ENCODE measurements at places on chromosomes 7 and 10.

- DNase-seq, result no peak
These were observed 1.3 kb upstream of the SORCS3 start for GRCh38 chr10:104639590-104640338.

- no peak for DNase-seq
These were observed 655.1 kb downstream of the INHBA start for GRCh38 chr7:41047789-41048191.

DNA sequence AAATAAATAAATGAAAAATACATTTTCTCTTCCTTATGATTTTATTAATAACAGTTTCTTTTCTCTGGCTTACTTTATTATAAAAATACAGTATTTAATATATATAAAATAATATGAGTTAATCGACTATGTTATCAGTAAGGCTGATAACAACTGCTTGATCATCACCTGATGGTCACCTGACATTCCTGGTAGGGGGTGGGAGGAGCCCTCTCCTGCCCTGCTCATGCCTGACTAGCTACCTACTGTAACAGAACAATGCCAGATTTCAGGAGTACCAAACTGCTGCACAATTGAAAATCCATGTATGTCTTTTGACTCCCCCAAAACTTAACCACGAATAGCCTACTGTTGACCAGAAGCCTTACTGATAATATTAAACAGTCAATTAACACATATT lies 1.3 kb upstream of the APBB1IP start:
- no peak for DNase-seq

- no peak for DNase-seq
These were observed 1084.1 kb upstream of the PHF14 start for GRCh38 chr7:9889554-9889953.
